ENCODE measurements at places on chromosomes 13 and 19.

DNA sequence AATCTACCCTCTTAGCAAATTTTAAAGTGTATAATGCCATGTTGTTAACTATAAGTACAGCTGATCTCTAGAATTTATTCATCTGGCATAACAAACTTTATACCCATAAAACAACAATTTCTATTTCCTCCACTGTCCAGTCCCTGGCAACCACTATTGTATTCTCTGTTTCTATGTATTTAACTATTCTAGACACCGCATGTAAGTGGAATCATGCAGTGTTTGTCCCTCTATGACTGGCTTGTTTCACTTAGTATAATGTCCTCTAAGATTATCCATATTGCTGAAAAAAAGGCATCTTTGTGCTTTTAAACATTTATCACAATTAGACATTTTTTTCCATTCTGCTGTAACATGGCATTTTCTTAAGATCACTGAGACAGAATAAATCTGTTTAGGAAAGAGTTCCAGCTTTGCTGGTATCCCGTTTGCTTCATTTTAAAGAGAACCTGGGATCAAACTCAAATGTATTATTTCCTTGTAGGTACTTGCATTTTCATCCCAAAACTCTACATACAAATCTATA is 1191.0 kb downstream of the SLITRK5 start:
- DNase-seq = no peak

- DNase-seq = no peak
Measured at GRCh38 chr19:31594701-31595100, 245.5 kb upstream of the TSHZ3 start.

DNA sequence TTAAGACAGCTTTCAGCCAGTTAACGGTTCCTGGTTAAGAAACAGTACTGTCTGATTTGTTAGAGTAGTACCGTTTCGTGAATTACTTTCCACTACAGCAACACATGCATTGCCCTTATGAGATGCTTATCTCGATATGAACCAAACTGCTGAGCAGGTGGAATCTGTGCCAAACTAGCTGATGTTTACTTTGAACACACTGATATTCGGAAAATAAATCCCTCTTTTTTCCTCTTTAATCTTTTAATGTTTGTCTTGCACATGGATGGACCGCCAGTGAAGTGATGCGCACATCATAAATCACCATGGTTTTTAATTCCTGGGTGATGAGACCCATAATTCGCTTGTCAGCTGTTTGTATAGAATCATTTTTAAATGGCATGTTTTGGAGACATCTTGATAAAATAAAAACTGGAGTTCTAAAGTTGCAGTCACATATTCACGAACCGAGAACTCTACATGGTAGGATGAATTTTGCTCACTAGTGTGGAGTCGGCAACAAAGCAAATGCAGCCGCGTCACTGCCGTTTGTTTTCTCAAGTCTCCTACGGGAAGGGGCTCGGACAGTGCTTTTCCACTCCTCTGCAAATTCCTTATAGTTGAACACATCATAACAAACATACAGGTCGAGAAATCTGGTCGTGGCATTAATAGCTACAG is 1.1 kb downstream of the GJA3 start:
- no peak for DNase-seq

DNA sequence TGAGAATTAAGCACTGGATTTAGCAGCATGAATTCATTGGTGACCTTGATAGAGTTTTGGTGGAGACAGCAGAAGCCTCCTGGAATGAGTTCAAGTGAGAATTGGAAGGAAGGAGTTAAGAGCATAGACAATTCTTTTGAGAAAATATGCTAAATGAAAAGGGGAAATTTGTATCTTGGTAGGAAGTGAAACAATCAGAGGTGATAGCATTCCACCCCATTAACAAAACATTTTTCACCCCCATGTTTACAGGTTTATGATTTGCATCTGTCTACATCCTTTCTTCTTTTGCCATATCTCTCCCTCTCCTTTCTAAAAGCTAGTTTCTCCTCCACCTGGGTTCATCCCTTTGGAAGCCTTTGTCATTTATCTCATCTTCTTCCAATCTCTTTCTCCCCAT is 27.5 kb downstream of the LNX2 start:
- no peak for DNase-seq

DNA sequence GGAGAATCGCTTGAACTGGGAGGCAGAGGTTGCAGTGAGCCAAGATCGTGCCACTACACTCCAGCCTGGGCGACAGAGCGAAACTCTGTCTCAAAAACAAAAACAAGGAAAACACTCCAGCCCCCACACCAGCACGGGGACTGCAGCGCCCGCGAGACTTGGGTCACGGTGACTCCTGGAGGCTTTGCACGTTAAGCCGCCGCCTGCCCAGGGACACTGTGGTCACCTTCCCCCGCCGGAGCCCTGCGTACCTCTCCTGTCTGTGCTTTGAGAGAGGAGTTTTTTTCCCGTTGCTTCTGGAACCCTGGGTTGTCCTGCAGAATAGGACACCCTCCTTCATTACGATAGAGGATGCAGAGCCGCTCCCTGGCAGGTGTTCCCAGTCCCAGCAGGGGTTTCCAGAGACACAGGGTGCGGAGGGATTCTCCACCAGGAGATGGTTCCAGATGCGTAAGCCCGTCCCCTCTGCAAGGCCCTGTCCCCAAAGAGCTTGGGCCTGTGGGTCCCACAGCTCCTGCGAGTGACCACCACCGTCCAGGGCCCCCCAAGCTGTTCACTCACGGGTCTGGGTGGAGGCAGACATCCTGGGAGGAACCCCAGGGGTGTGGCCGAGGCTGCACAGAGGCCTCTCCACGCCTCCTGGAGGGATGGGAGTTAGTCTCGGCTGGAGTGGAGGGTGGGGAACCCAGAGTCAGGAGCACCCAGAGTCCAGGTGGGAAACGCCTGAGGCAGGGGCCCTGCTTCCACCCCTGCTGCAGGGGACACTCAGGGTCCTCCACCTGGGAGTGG is 42.8 kb upstream of the NDUFS7 start:
- DNase-seq = no peak

GRCh38 chr13:50340146-50340545 is 324.9 kb downstream of the KCNRG start:
- DNase-seq = no peak

DNA sequence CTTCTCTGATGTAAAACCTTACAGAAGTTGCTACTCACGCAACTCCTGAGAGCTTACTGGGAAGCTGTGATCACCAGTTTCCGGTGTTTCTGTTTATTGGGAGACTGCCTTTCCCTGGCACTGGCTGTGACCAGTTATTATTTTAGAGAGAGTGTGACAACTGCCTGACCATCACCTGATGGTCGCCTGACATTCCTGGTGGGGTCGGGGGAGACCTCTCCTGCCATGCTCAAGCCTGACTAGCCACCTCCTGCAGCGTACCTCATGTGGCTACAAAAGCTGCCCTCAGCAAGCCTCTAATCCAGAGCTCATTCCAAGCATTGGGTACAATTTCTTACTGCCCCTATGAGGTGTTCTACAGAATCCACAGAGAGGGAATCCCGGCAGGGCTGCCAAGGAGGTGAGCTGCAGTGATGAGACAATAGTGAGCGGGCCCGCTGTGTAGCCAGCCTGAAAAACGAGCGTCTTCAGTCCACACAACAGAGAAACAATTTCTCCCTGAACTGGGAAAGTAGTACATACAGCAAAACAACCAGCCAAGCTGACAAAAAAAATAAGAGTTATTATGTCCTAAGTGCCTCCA is 28.7 kb downstream of the GJA3 start:
- DNase-seq = no peak

- DNase-seq = no peak
Measured at GRCh38 chr13:113762538-113762937, 3.5 kb downstream of the TMEM255B start.

- no peak for DNase-seq
Measured at GRCh38 chr13:50200988-50201387, 185.7 kb downstream of the KCNRG start.

GRCh38 chr19:41310033-41310831 is at the start of gene CCDC97:
CCDC97 (plus strand) TSS chr19:41310172; CDS start chr19:41310311, 139 bp downstream.
- peak; percentile 78 for DNase-seq

DNA sequence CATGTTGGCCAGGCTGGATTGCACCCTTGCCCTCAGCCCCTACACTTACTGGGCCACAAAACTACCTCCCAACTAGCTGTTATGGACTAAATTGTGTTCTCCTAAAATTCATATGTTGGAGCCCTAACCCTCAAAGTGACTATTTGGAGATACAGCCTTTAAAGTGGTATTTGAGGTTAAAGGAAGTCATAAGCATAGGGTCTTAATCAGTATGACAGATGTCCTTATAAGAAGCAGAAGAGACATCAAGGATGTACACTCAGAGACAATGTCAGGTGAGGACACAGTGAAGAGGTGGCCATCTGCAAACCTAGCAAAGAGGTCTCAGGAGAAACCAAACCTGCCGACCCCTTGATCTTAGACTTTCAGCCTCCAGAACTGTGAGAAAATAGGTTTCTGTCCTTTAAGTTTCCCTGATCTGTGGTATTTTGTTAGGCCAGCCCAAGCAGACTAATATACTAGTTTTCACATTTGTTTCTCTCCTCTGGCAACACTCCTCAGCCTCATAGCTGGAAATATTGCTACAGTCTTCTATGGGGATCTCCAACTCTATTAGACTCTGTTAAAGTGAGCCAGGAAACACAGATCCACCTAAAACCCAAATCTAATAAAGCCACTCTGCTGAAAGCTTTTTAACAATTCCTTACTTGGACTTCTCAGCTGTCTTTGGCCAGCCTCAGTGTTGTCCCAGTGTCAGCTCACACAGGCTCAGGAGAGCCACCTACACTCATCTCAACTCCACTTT is 256.5 kb downstream of the TBC1D4 start:
- DNase-seq = no peak

- no peak for DNase-seq
Measured at GRCh38 chr19:39471756-39472536, 8.7 kb upstream of the TIMM50 start.

DNA sequence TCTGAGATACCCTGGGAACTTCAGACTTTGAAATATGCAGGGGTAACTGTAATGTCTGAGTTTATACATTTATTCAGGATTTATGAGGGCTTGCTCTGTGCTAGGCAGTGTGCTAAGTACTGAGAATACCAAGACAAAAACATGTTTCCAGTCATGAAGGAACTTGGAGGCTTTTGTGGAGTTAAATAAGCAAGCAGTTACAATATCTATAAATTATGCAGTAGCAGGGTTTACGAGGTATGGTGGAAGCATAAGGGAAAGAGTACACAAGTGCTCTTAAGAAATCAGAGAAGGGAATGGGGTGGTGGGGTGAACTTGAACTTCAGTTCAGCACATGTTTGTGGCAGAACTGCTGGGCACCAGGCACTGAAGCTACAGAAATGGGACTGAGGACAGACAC is 28.0 kb downstream of the MAB21L1 start:
- DNase-seq = no peak

- no peak for DNase-seq
Measured at GRCh38 chr13:32887617-32888016, 128.6 kb upstream of the KL start.

DNA sequence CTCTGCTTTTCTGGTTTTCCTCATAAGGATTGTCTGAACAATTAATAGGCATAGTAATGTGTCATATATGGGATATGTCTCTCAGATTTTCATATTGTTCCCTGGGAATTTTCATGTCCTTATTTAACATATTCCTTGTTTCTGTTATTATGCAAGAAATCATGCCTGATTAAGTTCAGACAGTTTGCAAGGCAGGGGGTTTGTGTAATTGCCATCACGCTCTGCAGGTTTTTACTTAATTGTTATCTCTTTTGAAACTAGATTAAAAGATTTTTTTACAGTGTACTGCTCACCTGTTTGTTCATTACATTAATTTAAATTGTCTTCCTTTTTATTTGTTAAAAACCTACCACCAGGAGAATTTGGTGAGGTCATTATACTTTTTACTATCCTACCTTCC is 1253.2 kb upstream of the PRR20A start:
- DNase-seq = no peak

GRCh38 chr19:3031607-3031867 is 2.5 kb upstream of the TLE2 start:
- no peak for DNase-seq

GRCh38 chr19:3250675-3251074 is 26.2 kb downstream of the CELF5 start:
- no peak for DNase-seq

DNA sequence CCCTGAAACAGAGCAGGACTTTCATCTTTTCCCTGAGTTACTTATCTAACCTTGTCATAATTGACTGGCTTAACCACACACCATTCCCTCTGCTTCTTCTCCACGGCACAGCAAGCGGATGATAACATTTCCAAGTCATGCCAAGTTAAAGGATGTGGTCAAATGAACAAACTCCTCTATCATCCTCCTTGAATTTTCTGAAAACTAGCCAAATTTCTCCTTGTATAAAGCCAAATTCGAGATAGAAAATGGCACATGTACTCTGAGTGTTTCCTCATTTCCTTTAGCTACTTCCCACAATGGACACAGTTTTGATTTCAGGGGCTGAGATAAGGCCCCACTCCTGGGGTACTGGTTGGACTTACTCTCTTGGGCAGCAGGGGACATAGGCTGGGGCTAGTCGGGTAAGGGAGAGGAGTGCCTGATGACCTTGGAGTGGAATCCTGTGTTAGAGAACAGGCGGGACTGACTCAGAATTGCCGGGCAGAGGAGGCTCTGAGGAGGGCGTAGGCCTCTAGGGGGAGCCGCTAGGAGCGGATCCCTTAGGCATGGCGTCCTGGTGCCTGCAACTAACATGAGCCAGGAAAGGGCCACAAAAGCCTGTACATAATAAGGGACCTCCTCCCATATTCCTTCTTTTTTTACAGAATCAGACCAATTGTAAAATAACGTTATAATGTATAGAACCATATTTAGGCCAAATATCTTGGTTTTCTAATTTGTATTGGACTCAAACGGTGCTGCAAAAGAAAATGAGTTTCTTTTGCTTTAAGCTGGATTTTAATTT is 20.3 kb upstream of the TMTC4 start:
- no peak for DNase-seq

DNA sequence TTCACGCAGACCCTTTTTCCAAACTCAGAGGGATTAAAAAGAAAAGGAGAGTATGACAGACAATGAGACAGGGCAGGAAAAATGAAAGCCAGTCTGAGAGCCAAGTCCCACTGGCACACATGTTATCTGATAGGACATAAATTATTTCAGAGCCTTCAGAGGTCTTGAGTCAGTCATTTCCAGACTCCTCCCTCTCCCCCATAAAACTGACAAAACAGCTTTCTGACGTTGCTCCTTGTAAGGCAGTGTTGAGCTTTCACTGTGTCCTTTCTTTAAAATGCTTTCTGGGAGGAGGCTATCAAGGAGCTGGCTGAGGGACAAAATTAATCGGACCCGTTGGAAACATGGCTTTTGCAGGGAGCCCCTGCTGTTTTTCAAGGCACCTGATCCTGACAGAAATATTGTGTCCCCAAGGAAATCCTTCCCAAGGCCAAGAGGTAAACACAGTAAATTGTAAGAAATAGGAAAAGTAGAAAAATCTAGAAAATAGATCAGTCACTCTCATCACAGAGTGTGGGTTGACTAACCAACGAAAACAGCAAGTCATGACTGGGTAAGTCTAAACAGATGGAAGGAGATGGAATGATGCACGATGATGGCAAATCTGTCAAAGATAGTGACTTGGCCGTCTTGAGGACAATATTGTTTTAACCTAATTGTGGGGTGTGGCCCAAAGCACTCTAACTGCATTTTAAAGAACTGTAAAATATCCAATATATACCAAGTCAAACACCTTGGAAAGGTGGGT is 89.7 kb downstream of the DCT start:
- DNase-seq = no peak

- DNase-seq = no peak
Measured at GRCh38 chr13:82627183-82627582, 1255.1 kb downstream of the SLITRK1 start.

- no peak for DNase-seq
Measured at GRCh38 chr19:35585848-35586247, at the start of gene PMIS2. PMIS2 (plus strand) TSS chr19:35586173; CDS start chr19:35586260, 87 bp downstream.

GRCh38 chr19:50309396-50310125 is 19.6 kb downstream of the KCNC3 start:
- DNase-seq = no peak

Data from stimulated activated CD8-positive, alpha-beta memory T cell treated with anti-CD3 and anti-CD28 coated beads, Interleukin-7, amount 100 ng/mL, for 1 hour (primary cell).